ENCODE measurements at places on chromosomes 13 and 19. TPM values are rescaled to one million over a fixed set of nuclear protein-coding genes. Genes with fewer than 3 reads are reported as not detected.

The CGB5 gene
- not detected for total RNA-seq

The IFNL1 gene
- not detected for total RNA-seq

The OVOL3 gene
- total RNA-seq, result not detected

DNA sequence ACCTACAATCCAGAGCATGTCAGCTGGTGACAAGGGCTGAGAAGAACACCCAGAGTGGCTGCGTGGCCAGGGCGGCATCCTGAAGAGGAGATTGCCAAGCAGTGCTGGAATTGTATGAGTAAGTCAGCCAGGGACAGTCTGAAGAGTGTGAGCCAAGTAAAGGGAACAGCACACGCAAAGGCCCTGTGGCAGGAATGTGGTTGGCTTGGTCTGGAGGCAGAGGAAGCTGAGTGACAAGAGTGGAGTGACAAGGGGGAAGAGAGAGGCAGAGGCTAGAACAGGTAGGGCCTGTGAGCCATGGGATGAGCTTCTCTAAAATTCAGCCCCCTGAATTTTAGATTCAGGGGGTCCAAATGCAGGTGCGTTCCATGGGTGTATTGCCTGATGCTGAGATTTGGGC, 53.7 kb upstream of the UQCRFS1 start:
- DNase-seq, result no peak

- DNase-seq, result peak; percentile 42
Observed at GRCh38 chr19:38557205-38557799, 60.5 kb downstream of the MAP4K1 start.

The LENG9 gene
- total RNA-seq, result 4.2 TPM

The HDGFL2 gene
- total RNA-seq, result 24.6 TPM

The MAST1 gene
- 0.37 TPM for total RNA-seq

- DNase-seq, result no peak
Observed at GRCh38 chr13:59458908-59459579, 704.7 kb downstream of the DIAPH3 start.

The MBD3L2 gene
- total RNA-seq, result not detected

The HPN gene
- total RNA-seq, result 1.00 TPM

The OR10H1 gene
- 0.05 TPM for total RNA-seq

The DZIP1 gene
- total RNA-seq, result 20.0 TPM

The KCNN1 gene
- total RNA-seq, result not detected

DNA sequence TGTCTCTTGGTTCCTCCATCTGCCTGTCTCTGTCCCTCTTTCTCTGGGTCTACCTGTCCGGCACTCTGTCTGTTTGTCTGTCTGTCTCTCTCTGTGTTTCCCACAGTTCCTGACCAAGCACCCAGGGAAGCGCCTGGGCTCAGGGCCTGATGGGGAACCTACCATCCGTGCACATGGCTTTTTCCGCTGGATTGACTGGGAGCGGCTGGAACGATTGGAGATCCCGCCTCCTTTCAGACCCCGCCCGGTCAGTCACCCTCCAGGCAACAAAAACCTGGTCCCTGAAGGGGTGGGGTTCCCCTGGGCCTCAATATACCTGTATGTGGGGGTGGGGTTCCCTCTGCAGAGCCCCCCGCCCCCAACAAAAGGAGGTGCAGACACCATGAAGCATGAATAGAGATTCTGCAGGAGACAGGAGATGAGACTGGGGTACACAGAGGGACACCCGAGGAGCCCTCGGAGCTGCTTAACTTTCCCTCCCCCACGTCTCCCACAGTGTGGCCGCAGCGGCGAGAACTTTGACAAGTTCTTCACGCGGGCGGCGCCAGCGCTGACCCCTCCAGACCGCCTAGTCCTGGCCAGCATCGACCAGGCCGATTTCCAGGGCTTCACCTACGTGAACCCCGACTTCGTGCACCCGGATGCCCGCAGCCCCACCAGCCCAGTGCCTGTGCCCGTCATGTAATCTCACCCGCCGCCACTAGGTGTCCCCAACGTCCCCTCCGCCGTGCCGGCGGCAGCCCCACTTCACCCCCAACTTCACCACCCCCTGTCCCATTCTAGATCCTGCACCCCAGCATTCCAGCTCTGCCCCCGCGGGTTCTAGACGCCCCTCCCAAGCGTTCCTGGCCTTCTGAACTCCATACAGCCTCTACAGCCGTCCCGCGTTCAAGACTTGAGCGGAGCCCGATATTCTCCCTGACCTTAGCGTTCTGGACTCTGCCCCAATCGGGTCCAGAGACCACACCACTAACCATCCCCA, 2.6 kb upstream of the CACNG7 start:
- DNase-seq, result peak; percentile 89

- DNase-seq, result no peak
Observed at GRCh38 chr13:104984296-104984818, 1551.1 kb downstream of the EFNB2 start.

- no peak for DNase-seq
Observed at GRCh38 chr13:40394304-40394985, 272.0 kb downstream of the FOXO1 start.

GRCh38 chr19:10093295-10094186, 7.4 kb downstream of the SHFL start:
- DNase-seq, result no peak

GRCh38 chr19:53810187-53810546, 13.9 kb downstream of the NLRP12 start:
- no peak for DNase-seq

GRCh38 chr13:50378509-50379044, 363.3 kb downstream of the KCNRG start:
- DNase-seq, result no peak

- peak; percentile 89 for DNase-seq
Observed at GRCh38 chr19:17703824-17704463, 15.3 kb upstream of the MAP1S start.

GRCh38 chr13:86082121-86082520, 282.9 kb upstream of the SLITRK6 start:
- DNase-seq, result no peak

DNA sequence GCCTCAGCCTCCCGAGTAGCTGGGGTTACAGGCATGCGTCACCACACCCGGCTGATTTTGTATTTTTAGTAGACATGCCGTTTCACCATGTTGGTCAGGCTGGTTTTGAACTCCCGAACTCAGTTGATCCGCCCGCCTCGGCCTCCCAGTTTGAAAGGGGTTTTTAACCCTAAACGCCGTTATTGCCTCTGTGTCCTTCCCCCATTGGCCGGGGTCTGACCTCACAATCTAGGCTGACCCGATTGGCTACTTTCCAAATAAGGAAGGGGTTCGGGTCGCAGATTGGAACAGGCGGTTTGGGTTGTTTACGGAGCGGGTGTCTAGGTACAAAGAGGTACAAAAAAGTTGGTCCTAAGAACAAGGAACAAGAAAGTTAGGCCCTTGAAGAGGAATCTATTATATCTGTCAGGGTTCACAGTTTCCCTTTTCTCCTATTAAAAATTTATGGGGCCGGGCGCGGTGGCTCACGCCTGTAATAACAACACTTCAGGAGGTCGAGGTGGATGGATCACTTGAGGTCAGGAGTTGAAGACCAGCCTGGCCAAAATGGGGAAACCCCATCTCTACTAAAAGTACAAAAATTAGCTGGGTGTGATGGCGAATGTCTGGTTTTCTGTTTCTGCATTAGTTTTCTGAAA, 1.0 kb downstream of the ZNF253 start:
- no peak for DNase-seq

DNA sequence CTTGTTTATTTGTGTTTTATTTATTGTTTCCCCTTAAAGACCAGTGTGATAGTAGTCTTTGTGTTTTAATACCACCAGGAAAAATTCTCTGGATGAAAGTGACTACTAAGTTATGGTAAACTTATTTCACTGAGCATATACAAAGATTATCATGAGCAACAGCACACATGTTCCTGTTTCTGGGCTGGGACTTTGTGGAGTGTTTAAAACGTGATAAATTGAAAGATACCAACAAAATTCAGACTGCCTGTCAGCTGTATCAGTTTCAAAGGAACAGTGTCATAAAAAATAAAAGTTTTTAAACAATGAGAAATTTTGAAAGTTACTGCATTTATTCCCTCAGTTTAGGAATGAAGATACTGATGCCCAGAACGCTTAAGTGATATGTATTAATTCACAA, 259.4 kb downstream of the DACH1 start:
- DNase-seq, result no peak

DNA sequence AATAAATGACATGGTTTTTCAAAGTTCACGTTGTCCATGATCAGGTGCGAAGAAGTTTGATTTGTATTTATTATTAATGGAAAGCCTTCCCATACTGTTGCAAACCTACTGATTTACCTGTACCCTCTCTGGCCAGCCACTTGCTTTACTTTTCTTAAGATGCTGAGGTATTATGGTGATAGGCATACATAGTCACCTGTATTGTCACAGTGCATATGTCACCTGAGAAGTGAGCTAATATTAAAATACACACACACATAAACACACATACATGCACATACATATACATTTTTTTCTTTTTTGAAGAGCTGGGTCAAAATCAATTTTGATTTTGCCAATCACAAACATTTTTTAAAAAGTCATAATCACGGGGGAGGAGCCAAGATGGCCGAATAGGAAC, 72.1 kb downstream of the RNASEH2B start:
- no peak for DNase-seq

DNA sequence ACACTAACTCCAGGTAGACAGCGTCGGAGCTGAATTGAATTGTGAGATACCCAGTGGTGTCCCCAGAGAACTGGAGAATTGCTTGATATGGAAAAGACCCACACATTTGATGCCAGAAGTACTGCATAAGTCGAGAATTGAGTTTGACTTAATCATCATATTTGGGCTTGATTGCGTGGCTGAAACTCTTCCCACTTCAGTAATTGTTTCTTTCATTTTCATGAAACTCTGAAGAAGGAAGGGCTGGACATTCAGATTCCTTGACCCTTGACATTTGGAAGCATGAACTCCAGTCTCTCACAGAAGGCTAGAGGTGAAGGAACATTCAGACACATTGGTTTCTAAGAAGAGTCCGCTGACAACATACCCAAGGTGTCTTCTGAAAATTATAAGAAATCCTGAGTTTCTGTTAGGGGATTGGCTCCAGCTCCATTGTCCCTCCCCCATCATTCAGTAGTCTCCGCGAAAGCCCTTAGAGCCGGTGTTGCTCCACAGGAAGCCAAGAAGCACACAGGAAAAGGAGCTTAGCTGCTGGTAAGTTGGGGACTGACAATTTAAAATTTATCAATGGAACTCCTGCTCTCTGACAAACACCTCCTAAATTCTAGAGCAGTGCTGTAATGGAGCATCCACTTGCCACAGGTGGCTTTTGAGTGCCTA, at the start of gene FPR2:
Gene FPR2, plus strand, starts transcription at position 484 of the 660 bp plus-strand sequence. CDS start 7,479 bp downstream, outside the sequence.
- DNase-seq, result no peak

The SCGB2B2 gene
- total RNA-seq, result 0.90 TPM

- DNase-seq, result no peak
Observed at GRCh38 chr19:49213791-49214190, 56.2 kb downstream of the TRPM4 start.

The ERICH4 gene
- not detected for total RNA-seq

- DNase-seq, result no peak
Observed at GRCh38 chr13:59103004-59103768, 1060.5 kb downstream of the DIAPH3 start.

GRCh38 chr19:19260417-19261214, 12.5 kb downstream of the TM6SF2 start:
- DNase-seq, result no peak

DNA sequence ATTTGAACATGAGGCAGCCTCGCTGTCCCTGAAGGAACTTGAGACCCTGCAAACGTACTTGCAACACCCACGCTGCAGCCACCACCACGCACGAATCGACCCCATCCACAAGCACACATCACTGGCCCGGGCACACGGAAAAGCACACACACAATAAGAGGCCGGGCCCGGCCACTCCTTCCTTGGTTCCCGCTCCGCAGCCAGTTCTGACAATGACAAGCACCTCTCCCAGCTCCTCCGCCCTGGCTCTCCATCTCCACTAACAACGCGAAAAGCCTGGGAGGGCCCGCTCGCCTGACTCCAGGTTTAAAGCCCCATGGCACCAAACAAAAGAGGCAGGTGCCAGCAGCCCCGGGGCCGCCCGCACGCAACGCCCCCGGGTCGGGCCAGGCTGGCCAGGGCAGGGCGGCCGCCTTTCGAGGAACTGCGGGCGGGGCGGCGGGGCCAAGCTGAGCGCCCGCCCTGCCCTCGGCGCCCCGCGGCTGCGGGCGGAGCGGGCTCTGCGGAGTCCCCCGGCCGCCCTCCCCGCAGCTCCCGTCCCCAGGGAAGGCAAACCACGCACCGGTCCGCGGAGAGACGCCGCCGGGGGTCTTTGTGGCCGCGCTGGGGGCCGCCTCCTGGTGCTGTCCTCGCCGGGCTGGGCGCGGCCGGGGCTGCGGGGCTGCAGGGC, 495 bp downstream of the DCLK1 start:
- peak; percentile 85 for DNase-seq

The KLHL1 gene
- not detected for total RNA-seq

DNA sequence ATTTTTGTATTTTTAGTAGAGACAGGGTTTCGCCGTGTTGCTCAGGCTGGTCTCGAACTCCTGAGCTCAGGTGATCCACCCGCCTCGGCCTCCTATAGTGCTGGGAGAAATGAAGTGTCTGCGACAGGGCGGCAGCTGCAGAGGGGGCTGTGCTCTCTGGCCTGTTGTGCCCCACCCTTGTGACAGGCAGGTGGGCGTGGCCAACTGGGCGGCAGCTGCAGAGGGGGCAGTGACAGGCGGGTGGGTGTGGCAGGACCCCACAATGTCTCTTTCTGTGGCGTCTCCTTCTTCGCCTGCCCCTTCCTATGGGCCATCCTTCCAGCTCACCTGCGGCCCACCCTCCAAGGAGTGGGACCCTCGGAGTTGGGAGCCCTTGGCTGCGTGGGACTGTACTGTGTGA, 11.8 kb downstream of the STK11 start:
- no peak for DNase-seq

- no peak for DNase-seq
Observed at GRCh38 chr19:9008667-9009066, 1.5 kb downstream of the MUC16 start.

All from posterior vena cava (tissue), 2 donors.